ENCODE measurements at places on chromosomes 4 and X.

GRCh38 chr4:140300271-140300970 lies 73.0 kb upstream of the SCOC start:
- no peak for DNase-seq

GRCh38 chr4:123093236-123093635 lies 170.8 kb upstream of the NUDT6 start:
- DNase-seq = no peak

GRCh38 chr4:1338752-1339414 lies 8.1 kb upstream of the UVSSA start:
- no peak for DNase-seq

DNA sequence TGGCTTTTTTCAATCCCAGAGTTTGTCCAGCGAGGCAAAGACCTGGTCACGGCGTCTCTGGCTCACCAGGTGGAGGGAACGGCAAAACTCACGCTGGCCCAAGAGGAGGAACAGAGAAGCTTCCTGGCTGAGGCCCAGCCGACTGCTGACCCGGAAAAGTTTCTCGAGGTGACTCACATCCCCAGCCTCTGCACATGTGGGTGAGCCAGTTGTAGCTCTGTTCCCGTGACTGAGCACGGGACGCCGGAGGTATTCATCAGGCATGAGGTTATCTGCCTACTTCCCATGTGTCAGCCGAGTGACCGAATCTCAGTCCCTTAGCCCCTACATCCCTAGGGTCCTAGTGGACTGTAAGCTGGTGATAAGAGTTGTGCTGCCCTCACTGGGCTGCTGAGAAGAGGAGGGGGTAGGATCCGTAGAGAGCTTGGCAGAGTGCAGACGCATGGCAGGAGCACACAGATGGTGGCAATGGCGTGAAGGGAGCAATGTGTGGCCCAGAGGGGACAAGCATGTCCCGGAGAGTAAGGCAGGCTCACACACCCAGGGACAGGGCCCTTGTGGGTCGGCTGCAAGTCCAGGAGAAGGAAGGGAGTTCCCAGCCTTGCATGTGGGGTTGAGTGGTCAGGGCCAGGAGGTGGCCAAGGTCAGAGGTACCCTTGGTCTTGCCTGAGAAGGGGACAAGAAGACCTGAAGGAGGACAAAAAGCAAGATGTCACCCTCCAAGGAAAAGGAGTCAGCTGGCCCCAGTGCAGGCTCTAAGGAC lies 42.9 kb downstream of the EVC start:
- DNase-seq = no peak

GRCh38 chrX:85865324-85865723 lies 182.0 kb downstream of the CHM start:
- DNase-seq = no peak

DNA sequence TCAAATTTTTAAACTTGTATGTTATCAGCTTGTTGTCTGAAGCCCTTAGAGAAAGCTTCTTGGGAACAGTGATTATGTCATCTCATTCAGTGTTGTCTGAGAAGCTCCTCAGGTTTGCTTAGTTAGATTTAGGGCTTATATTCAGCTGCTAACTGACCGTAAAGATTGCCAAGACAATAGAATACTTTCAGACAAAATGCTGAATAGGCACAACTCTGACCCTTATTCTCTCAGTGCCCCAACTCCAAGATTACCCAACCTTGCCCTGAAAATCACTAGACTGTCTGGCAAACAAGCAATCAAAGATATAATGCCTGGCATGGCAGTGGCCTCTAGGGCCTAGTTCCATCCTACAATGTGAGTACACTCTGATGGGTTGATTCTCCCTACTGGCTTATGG lies 950.5 kb upstream of the HS3ST1 start:
- DNase-seq = no peak

GRCh38 chr4:105568584-105568983 lies 16.2 kb downstream of the ARHGEF38 start:
- no peak for DNase-seq

DNA sequence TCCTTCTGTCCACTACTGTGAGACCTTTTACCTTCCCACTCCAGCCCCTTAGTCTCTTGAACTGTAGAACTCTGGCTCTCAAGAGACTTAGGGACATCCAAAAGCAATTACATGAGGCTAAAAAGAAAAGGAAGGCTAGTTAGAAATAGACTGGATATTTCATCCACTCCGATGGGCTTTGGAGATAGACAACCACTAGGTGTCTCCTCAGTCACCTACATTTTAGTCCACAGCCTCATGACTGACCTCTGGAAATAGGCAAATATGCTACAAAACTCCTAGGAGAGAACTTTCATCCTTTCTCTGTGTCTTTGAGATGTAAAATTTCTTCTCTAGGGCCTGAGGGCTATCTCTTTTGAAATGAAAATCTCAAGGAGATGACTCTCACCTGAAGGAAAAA lies 45.1 kb upstream of the LAMP2 start:
- DNase-seq = no peak

GRCh38 chr4:40363945-40364344 lies 28.8 kb downstream of the CHRNA9 start:
- no peak for DNase-seq

DNA sequence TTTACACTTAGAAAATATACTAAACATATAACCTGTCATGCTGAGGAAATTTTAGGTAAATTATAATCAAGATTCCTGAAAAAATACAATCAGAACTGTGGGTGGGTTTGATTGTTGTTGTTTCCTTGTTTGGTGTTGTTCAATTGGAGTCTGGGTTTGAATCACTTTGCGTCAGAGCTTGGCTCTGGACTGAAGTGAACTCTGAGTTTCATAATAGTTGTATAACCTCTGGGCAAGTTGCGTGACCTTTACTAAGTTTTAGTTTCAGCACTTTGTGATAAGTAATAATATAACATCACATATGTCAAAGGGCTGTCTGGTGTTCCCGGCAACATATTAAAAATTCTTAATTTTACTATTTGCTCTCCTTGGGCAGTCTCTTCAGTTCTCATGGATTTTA lies 758.1 kb downstream of the RAPGEF2 start:
- DNase-seq = no peak

DNA sequence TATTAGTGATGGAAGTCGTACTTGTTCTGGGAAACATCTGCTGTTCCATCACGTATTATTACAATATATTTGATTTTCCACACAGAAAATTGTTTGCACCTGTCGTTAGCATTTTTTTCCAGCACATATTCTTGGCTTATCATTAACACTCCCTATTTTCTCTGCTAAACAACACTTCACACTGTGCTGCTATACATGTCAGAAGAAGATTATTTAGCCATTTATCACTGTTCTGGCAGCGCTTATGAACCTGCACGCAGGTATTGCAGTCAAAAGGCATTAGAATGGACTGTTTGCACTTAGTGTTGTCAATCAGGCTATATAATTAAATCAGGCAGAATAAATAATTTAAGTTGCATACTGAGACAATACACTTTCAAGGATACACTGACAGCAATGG lies 218.6 kb downstream of the CHM start:
- DNase-seq = no peak

DNA sequence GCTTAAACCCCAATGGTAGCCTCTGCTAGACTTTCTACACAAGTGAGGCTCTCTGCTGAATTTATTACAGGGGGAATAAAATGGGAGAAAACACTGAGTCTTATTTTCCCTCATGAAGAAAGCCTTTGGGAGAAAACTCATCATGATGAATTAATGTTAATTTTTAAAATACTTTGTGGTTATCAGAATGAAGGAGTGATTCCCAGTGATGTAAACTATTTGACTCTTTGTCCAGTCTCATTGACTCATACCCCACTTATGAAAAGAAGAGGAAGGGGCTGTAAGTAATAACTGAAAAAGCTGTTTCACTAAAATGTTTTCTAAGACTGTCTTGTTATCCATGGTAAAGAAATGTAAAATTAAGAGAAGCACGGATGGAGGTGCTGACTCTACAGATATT lies 208.8 kb downstream of the GRIA3 start:
- DNase-seq = no peak

DNA sequence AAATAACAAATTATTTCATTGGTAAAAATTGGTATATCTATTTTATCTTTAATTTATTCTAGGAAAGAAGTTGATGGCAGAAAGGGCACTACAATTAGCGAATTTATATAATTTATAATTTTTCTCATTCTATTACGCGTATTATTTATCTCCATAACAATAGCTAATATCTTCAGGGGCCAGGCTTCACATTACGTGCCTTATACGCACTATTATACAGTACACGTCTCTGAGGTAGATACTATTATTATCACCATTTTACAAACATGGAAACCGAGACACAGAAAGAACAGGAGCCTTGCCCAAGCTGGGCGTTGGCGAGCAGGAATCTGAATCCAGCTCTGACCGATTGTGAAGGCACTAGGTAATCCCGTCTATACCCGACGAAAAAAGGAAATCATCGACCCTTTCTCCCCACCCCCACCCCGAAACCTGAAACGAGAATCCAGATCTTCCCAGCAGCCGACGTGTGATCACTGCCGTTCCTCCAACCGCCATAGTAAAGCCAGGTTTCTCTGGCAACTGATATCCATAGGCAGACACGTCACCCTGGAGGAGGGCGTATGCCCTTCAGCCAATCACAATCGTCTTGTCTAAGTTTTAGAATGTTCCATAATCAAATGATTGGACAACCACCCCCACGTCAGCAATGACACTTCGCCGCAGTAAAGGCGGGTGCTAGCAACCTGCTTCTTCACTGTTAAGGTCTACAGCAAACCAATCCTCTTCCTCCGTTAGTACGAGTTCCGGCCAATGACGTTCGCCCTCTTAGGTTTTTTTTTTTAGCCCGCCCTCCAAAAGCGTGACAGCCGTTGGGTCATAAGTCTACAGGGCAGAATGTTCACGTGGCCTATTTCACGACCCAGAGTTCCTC lies at the start of gene MORF4L2:
TSS of gene MORF4L2 (minus strand) at position 501 of the 874 bp plus-strand sequence. CDS start 9,672 bp downstream, outside the sequence.
- peak; percentile 89 for DNase-seq

GRCh38 chr4:20456407-20456806 lies 204.7 kb downstream of the SLIT2 start:
- no peak for DNase-seq

DNA sequence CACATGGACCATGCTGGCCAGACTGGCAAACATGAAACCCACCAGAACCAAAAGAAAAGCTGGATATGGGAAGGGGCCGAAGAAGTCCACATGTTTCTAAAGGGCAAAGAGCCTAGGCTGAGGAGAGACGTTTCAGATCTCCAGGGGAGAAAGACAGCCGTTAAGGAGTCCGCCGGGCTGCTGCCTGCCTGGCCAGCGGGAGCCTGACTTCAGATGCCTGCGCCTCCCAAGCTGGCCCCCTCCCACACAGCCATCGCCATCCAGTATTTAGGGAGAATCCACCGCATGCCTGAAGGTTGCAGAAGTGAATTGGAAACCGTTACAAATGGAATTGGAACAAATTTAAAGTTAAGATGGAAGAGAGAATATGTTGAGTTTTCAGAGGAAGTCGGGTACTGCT lies 2.9 kb downstream of the TBL1X start:
- no peak for DNase-seq

DNA sequence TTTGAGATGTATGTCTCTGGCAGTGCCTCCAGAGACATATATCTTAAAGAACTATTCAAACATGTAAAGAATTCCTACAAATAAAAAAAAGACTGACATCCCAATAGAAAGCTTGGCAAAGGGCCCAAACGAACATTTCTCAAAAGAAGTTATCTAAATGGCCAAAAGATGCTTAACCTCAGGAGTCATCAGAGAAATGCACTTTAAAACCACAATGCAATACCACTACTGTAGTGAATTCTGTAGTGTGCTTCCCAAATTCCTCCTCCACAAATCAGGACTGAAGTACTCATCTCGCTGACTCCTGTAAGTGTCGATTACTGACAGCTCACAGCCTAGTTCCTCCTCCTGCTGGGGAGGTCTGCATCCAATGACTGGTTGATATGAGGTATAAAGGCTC lies 129.0 kb upstream of the MAMLD1 start:
- no peak for DNase-seq

DNA sequence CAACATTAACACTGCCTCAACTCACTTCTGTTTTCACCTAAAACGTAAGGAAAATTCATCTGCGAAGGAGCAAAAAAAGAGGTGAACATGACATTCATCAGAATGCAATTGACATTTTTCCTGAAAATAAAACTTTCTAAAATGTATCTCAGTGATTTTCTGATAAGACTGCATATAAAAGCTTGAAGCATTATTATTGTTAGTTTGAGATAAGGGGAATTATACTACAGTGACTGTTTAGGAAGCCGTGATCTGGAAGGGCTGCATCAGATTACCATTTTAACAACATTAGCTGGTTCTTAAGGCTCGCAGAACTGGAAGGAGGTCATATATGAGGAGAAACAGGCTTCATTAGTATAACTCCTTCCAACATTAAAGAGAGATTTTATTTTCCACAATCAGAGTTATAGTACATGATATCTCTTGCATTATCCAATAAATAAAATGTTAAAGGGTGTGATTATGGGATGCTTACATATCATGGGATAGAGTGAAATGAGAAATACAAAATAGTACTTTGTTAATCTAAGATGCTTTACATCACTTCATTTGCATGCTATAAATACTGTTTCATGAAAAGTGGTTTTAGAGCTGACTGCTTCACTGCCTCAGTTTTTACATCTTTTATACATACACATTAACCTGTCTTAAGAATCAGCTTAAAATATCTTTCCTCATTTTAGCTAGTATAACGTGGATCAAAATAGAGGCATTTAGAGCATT lies 1820.1 kb upstream of the TENM3 start:
- no peak for DNase-seq

- no peak for DNase-seq
Observed at GRCh38 chr4:174999407-174999806, 81.2 kb downstream of the ADAM29 start.

DNA sequence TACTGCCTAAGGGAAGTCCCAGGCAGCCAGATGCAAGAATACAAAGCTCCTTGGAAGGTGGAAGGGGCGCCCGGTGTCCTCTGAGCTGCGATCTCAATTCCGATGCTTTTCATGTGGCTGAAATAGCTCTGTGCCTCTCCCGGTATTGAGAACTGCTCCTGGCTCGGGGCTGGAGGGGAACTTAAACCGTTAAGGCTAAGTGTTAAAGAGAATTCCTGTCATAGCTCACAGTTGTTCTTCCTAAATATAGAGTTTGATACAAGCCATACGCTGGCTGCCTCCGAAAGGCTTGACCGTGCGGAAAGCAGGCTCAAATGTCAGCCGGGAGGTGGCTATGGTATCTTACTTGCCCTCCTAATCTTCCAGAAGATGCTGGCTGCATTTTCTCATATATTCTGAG lies at the start of gene SMPX:
TSS of gene SMPX (minus strand) at position 157 of the 400 bp plus-strand sequence. CDS start 3,826 bp downstream, outside the sequence.
- DNase-seq = no peak

DNA sequence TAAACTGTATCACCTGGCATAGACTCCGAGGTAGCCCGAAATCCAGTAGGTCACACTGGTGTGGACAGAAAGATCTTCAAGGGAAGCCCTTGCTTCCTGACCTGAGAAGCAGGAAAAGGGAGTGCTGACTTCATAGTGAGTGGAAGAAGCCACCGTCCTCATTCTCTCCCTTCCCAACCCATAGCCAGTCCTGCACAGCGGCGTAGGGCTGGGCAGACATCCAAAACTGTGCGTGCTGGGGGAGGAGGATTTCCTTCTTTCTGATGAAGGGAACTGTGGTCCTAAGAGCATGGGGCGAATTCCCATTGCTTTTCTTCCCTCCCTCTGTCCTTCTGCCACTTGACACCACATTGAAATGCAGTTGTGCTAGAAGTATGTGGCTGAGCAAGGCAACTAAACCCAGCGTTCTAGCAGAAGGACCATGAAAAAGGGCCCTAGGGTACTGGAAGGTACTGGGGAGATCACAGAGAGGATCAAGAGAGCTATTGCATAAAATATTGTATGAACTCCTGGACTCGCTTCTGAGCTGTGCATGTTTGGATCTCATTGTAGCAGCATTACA lies 66.9 kb downstream of the STOX2 start:
- DNase-seq = no peak

Data from naive thymus-derived CD4-positive, alpha-beta T cell (primary cell).